Stimulated activated naive CD4-positive, alpha-beta T cell treated with Interleukin-2 at 50 U/mL for 16 hours (primary cell): ENCODE measurements at places on chromosomes 12 and 14.

- DNase-seq: no peak
Measured at GRCh38 chr14:74771399-74771798, 8.3 kb downstream of the YLPM1 start.

DNA sequence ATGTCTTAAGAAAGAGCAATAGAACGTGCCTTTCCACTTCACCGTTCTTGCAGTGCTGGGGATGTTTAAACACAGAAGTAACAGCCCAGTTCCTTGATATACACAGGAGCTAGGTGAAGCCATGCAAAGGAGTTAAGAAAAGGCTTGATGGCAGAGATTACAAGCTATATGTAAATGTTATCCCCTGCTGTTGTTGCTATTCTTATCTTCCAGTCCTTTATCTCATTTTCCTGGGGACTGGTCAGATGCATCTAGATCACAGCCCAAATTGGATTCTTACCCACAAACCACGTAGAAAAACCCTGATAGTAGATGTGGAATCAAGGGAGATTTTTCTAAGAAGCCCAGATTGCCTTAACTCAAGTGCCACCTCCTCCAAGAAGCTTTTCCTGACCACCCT is 5.5 kb downstream of the ASCL1 start:
- no peak for DNase-seq

DNA sequence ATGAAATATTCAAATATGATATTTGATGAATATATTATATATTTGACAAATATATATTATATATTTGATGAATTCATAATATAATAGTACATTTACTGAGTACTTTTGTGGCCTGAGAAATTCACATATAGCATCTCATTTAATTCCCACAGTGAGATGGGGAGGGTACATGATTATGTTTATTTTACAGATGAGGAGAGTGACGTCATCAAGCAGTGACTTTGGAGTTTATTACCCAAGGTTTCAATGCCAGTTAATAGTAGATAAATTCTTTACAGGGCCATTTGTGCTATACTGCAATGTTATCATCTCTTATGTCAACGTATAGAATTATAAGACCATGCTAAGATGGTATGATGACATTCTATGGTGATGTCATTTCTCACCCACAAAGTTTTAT is 352.7 kb downstream of the TMTC2 start:
- DNase-seq: no peak

- no peak for DNase-seq
Measured at GRCh38 chr12:24138041-24138440, 188.6 kb upstream of the SOX5 start.

- no peak for DNase-seq
Measured at GRCh38 chr12:27237790-27238771, 6.0 kb upstream of the STK38L start.

GRCh38 chr12:2291947-2292346 is 239.2 kb downstream of the CACNA1C start:
- no peak for DNase-seq

GRCh38 chr14:68094158-68094557 is 274.6 kb downstream of the RAD51B start:
- DNase-seq: no peak

- DNase-seq: no peak
Measured at GRCh38 chr12:45125997-45126396, 75.1 kb upstream of the DBX2 start.
